ENCODE measurements at places on chromosomes 5 and 9.

- no peak for DNase-seq
Observed at GRCh38 chr9:69086769-69087168, 51.2 kb downstream of the FXN start.

GRCh38 chr5:150258130-150258529 is 31.4 kb downstream of the CAMK2A start:
- no peak for DNase-seq

- DNase-seq = no peak
Observed at GRCh38 chr5:14730881-14731280, 66.4 kb downstream of the OTULIN start.

- no peak for DNase-seq
Observed at GRCh38 chr9:74755355-74755754, 132.4 kb downstream of the TRPM6 start.

- no peak for DNase-seq
Observed at GRCh38 chr5:55868846-55869245, 17.7 kb downstream of the IL31RA start.

- DNase-seq = no peak
Observed at GRCh38 chr5:161312882-161313281, 233.6 kb downstream of the GABRB2 start.

GRCh38 chr9:128232528-128233428 is 29.6 kb downstream of the DNM1 start:
- no peak for DNase-seq

- DNase-seq = no peak
Observed at GRCh38 chr5:169133531-169133930, 167.4 kb downstream of the SLIT3 start.

GRCh38 chr9:23907343-23907742 is 81.3 kb upstream of the ELAVL2 start:
- DNase-seq = no peak

DNA sequence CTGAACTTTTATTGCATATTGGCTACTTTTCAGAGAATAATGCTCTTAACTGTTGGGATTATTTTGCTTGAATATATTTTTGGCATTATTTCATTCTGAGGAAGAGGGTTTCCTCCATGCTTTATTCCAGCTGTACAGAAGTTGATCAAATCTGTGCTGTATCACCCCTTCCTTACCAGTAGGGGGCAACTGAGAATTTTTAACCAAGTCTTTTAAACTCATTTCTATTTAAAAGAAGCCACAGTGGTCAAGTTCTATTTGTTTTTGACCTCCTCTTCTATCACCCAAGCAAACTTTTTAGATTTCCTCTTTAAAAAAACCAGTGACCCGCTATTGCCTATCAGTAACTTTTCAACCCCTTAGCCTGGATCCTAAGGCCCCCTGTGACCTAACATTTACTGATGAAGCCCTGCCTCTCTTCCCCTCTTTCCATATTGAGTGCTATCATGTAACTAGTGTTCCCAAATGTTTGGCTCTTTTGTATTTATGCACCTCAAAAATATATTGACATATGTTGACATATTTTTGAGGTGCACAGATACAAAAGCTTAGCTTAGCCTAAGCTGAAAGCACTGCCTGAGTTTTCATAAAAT is 80.6 kb downstream of the FBXO4 start:
- DNase-seq = no peak

- DNase-seq = no peak
Observed at GRCh38 chr5:135557076-135557838, 21.5 kb upstream of the NEUROG1 start.

- no peak for DNase-seq
Observed at GRCh38 chr5:67643536-67643935, 446.9 kb upstream of the CD180 start.

Data from activated CD4-positive, alpha-beta T cell treated with anti-CD3 and anti-CD28 coated beads, Interleukin-2, amount 50 U/mL, for 4 hours (primary cell).